ENCODE measurements at places on chromosomes 1 and 21.

GRCh38 chr1:78672428-78672827 is 22.8 kb downstream of the IFI44 start:
- DNase-seq: no peak

DNA sequence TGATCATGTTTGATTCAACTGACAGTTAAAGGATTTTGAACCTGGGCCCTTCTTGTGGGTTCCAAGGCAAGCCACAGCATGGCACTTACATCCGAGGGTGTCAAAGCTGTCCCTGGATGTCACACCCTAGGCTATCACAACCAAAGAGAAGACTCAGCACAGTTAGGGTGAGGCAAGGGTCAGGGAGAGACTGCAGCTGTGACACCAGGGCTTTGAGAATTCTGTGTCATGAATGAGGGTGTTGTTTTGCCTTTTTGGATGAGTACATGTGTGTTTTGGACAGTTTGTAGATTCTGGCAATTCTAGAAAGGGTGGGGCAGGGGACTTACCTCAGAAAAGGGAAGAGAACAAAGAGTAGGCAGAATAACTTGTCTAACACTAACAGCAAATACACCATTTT is 37.8 kb upstream of the ZNF326 start:
- no peak for DNase-seq

- peak; percentile 65 for DNase-seq
These were observed 64.0 kb downstream of the SLC19A1 start for GRCh38 chr21:45478115-45478801.

- DNase-seq: peak; percentile 59
These were observed 5.9 kb upstream of the SIPA1L2 start for GRCh38 chr1:232635778-232636356.

DNA sequence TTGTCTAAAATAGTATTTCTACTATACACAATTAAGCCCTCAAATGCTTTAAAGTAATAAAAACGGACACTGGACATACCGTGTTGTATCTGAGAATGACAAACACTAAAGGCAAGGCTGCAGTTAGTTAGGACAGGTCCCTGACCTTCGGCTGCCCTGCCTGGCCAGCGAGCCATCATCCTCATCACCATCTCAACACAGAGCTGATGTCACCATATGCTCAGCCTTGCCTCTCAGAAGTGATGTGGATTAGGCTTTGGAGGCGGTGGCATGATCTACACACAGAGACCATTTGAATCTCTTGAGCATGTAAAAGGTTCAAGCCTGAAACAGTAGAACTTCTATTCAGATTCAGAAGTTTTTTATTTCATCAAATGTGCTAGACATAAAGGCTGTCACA is 244.7 kb downstream of the SDCCAG8 start:
- DNase-seq: no peak

GRCh38 chr1:193462629-193463320 is 276.4 kb upstream of the B3GALT2 start:
- peak; percentile 1 for DNase-seq

DNA sequence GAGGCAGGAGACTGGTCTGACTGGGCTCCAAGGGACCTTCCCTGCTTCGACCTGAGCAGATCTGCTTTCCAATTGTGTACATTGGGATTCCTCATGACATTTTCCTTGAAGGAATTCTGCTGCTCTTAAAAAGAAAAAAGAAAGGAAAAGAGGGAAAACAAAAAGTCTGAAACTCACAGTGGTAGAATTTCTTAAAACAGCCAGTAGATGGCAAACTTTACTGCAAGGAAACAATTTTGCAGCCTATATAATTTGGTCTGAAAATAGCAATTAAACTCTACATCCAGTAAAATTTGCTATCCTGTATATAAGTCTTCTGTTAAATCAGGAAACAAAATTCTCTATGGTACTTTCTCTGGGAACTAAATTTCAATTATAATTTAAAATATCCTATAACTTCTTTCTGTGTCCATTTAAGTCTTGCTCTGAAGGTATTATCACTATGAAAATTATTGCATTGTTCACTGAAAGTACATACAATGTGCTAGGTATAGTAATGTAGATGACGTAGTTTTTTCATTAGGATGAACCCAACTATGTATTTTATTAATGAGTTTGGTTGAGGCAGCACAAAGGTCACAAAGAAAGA is 59.8 kb downstream of the CRB1 start:
- peak; percentile 21 for DNase-seq

Data from endothelial cell of umbilical vein (primary cell).